ENCODE measurements at places on chromosomes 4 and X.

DNA sequence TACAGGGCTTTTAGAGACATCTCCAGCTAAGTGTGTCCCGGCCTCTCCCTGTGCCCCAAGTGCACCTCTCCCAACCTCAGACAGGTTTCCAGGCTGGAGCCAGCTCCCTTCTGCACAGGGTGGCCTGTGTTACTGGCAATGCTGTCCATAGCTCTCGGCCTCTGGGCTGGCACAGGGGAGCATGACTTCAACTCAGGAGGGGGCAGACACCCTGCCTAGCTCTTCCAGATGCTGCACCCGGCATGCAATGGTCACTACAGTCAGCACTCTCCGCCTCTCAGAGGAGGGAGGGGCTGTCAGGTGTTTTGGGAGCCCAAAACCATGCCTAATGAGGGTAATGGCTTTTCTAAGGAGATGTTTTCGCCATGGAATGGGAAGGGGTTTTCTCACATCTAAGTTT is 2.4 kb upstream of the IRAK1 start:
- DNase-seq: no peak

GRCh38 chr4:165922747-165923146 is 49.7 kb downstream of the TLL1 start:
- DNase-seq: no peak

DNA sequence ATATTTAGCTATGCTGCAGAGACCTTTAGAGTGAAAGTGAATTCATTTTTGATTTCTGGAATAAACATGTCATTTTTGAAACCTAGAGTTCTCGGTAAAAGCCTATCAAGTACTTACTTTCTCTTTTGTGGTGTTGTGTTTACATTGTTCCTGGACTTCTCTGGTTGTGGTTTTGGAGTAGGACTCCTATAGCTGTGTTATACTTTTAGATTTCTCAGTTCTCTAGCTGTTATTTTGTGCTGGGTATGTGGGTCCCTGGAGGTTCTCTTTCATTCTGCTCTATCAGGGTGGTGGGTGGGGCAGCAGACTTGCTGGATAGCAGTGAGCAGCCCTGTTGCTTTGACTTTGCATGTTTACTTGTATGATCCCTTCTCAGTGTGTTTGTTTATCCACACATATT is 25.6 kb upstream of the MSMO1 start:
- DNase-seq: no peak

DNA sequence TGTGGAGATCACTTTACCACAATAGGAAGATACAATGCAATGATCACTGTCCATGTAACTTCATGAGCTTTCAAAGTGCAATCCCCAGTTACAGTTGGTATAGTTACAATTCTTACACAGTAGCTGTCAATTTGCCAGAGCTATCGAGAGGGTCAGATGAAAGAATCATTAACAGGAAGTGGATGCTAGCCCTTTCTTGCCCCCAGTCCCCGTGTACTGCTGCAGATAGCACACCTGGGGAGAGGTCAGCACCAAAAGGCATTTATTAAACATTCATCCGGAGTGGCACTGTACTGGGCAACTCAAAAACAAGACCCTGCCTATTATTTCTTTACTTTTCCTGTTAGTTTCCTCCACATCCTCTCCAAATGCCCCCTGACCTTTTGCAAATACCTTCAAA is 47.7 kb downstream of the SOD3 start:
- no peak for DNase-seq

- DNase-seq: peak; percentile 28
These were observed 109.3 kb upstream of the DGKK start for GRCh38 chrX:50579955-50580354.

DNA sequence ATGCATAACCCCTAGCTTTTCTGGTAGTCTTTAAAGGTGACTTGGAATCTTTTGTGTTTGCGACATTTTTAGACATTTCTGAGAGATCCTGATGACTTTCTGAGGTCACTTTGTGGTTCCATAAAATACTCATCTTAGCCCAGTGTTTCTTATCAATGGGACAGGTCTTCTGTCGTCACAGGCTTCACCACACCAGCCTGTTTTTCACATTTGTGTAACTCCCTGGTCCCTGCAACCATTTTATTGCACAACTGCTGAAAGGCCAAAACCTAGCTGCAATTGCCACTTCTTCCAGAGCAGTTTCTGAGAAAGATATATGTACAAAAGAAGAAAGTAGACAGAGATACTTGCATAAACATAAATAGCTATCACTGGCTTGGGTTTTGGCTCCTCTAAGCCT is 120.9 kb downstream of the IL15 start:
- no peak for DNase-seq
